HS-5 (cell line): ENCODE measurements at places on chromosomes 2 and 18.

DNA sequence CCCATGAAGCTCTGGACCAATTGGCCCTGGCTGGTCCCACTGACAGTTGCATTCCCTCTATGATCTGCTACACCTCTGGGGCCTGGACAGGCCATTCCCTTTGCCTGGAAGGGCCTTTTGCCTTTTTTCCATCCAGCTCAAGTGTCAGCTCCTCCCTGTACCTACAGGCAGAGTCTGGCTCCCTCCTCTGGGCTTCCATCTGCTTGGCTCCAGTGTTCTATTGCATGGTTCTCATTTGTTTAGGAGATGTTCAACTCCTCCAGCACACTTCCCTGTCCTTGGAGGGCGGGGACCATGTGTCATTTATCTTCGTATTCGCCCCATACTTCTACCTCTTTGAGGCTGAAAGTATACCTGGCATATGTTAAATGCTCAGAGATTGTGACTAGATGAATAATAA is 61.1 kb downstream of the PRKCE start:
- no peak for DNase-seq

DNA sequence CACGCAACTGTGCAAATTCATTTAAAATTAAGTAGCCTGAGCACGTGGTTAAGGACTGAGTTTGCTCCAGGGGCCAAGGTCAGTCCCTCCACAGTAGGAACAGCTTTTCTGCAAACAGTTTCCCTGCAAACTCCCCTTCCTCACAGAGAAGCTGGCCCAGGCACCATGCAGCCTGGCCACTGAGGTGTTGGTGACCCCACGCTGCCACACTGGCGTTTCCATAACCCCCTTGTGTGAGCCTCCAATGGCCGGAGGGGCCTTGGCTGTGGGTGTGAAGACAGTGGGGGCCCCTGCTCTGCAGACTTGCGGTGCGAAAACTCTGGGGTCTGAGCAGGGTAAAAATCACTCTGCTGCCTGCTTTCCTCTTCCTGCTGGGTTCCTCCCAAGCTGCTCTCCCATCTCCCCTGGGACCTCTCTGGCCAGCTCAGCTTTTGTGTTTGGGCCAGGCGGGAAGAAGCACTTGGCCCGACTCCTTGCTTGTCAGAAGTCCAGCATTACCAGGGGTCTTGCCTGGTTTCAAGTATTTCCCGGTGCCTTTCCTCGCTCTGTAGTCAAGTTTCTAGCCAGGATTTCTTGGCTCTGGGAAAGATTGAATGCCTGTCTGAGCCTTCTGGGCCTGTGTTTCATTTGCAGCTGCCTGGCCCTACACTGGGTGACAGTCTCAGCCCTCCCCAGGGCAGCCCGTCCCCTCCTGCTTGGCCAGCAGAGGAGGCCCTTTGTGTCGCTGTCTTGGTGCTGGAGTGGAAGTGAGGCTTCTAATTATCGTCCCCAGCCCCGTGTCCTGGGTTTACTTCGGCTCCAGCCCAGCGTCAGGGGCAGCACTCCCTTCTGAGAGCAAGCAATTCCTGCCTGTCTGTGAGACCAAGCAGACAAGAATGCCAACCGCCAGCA is 131.4 kb upstream of the SLC1A4 start:
- DNase-seq = no peak

- no peak for DNase-seq
These were observed 76.5 kb downstream of the CCDC102B start for GRCh38 chr18:68874361-68874760.

DNA sequence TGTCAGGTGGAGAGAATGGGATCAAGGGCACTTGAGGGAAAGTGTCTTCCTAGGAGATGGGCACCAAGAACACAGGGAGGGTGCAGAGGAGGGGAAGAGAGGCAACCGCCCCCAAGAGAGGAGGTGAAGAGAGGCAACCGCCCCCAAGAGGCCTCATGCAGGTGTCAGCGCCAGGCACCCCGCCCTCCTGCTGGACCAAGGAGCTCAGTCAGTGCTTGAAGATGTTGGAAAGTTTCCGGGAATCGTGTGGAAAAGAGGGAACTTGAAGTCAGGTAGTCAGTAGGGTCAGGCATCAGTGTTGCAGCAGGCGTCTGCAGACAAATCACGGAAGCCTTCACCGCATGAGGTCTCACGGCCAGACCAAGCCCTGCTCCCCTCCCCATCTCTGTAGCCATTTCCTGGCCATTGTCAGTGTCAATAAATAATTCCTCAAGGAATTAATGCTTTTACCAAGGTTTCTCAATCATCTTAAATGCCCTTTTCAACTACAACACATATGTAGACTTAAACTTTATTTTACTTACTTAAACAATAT is 353.1 kb downstream of the EIPR1 start:
- no peak for DNase-seq

DNA sequence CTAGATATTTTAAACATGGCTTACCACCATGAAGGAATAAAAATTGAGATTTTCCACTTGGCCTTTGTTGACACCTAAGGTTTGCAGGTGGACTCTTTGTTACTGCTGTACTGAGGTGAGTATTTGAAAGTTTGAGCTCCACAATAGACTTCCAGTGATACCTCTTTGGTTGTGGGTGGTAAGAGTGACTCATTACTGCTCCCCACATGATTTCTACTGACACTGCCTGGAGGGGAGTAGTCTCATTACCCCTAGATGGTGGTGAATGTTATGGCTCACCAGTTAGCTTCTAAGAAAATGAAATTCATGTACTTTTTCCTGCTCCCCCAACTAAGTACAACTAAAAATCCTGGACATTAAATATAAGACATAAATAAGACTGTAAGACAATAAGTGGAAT is 1183.1 kb upstream of the TMEFF2 start:
- no peak for DNase-seq
